ENCODE measurements at places on chromosomes 1 and 21.

- DNase-seq, result no peak
Measured at GRCh38 chr1:168725831-168726230, 3.2 kb downstream of the DPT start.

DNA sequence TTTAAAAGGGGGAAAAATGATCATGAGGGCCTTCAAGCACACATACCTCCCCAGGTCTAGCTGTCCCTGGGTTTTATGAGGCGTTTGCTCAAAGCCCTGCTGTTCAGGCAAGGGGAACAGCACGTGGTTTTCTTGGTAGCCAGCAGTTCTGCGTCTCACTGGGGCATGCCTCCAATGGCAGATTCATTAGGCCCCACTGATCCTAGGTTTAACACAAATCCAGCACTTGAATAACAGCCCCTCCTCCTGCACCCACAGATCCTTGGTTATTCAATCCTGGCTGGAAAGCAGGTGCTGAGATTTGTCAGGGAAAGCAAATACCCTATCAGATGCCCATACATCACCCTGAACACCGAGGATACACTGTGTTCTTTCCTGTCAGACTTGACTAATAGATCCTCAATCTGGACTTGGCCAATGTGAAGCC lies 106.4 kb downstream of the ZC3H11B start:
- DNase-seq, result no peak

DNA sequence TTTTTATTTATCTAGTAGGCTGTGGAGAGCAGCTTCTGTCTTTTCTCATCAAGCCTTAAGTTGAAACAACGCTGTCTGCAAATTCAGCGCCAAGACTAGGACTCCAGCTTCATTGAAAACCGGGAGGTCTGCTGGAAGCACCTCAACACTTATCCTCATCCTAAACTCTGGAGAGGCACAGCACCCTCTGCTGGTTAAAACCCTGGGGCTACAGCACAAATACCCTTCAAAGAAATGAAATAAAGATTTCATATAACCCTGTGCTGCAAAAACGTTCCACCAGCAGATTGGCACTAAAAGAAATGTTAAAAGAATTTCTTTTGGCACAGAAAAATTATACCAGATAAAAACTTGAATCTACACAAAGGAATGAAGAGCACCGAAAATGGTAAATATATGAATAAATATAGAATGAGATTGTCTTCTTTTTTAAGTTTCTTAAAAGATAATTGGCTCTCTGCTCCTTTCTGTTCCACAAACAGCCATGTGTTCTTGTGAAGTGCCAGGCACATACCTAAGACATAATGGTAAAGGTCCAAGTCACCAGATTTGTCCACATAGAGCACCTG lies 227.7 kb upstream of the SAMSN1 start:
- peak; percentile 42 for DNase-seq

DNA sequence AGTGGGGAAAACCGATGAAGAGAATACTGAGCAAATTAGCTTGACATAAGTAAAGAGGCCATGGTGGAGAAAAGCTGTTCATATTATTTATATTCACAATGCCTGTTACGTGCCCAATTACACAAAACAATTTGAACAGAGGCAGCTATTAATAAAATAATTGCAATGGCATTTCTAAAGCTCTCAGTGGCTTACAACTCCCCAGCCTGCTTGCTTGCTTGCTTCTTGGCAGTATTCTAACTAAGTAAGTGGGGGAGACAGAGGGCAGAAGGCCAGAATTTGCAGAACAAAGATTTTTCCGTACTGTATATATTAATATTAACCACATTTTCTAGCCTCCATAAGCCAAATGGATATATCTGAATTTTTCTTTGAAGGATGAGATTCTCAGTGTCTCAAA lies 12.9 kb downstream of the PTPN14 start:
- no peak for DNase-seq

- DNase-seq, result no peak
Measured at GRCh38 chr1:3151456-3151855, 82.5 kb downstream of the PRDM16 start.

- no peak for DNase-seq
Measured at GRCh38 chr1:230176871-230177411, 109.9 kb downstream of the GALNT2 start.

DNA sequence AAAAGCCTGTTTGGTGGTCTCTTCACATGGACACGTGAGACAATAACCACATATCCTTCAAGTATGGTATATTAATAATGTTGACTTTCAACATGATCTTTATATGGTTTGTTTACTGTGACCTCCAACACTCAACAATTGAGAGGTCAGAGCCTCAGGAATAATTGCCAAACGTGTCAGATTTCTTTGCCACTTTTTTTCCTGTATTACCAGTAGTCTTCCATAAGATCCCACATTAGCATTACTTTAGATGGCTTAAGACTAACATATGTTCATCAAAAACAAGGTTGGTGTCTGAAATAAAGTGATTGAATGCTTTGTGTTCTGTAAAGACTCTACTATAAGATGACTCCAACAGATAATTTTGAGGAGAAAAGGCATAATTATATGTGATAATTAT lies 118.7 kb upstream of the F3 start:
- no peak for DNase-seq

GRCh38 chr1:241749945-241750695 lies 97.9 kb upstream of the EXO1 start:
- no peak for DNase-seq

GRCh38 chr1:107533436-107533835 lies 392.6 kb downstream of the NTNG1 start:
- DNase-seq, result no peak

GRCh38 chr1:110477445-110477957 lies 26.6 kb downstream of the PROK1 start:
- no peak for DNase-seq

DNA sequence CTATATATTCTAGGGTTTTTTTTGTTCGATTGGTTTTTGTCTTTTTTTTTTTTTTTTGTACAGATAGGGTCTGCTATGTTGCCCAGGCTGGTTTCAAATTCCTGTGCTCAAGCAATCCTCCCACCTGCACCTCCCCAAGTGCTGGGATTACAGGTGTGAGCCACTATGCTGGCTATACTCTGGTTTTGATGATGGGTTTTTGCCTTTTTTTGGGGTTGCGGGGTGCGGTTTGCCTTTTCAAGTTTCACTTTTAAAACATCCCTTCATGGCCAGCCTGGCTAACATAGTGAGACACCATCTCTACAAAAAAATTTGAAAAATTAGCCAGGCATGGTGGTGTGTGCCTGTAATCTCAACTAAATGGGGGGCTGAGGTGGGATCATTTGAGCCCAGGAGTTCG lies 10.0 kb downstream of the KDM5B start:
- DNase-seq, result no peak

- no peak for DNase-seq
Measured at GRCh38 chr1:237851210-237851845, 39.4 kb downstream of the ZP4 start.

DNA sequence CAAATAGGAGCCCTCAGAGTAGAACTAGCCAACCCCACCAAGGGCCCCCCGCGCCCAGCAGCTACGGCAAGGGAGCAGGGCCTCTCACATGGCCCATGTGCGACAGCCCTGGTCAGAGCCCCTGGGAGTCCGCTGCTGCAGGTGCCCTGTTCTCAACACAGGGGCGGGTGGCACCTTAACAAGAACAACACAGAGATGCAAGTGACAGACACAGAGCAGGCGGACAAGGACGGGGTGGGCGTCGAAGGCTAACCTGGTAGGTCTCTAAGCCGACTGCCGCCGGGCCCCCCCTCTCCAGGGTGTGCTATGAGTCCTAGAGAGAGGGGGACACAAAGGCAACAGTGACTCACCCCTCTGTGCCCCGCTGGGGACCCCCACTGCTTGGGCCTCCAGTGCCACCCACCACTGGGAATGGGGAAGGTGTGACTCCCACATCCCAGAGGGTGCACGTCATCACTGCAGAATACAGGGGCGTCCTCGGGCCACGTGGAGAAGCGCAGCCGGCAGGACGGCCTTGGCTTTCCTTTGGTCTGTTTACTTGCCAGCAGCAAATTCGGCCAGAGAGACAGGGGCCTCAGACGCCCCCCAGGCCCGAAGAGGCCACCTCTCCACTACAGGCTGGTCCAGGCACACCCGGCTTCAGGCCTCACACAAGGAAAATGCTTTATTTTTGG lies 44.8 kb downstream of the PRDM15 start:
- DNase-seq, result no peak

DNA sequence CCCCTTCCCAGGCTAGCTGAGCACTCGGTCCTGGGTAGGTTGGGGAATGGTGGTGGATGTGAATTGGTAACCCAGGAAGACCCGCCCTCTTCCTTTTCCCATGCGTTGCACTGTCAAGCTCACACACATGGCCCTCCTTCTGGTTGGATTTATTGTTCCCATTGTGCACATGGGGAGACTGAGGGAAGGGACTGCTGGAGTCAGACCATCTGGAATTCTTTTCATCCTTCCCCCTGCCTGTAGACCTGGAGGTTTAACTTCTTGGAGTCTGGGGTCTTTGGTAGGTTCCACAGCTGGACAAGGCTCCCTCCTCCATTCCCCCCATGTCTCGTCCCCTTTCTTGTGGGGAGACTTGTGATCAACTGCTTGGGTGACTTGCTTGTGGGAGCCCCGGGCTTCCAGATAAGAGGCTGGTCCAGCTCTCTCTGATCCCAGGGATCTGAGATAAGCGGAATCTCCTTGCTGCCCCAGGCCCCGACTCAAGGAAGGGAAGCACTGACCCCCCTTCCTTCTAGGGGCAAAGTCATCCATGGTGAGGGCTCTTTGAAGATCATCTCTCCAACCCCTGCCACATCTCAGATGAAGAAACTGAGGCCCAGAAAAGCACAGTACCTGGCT lies 55.7 kb upstream of the SYNC start:
- DNase-seq, result no peak

- DNase-seq, result peak; percentile 32
Measured at GRCh38 chr1:155940482-155940992, 901 bp upstream of the RXFP4 start.

GRCh38 chr1:202016022-202016810 lies 5.8 kb downstream of the ELF3 start:
- no peak for DNase-seq

DNA sequence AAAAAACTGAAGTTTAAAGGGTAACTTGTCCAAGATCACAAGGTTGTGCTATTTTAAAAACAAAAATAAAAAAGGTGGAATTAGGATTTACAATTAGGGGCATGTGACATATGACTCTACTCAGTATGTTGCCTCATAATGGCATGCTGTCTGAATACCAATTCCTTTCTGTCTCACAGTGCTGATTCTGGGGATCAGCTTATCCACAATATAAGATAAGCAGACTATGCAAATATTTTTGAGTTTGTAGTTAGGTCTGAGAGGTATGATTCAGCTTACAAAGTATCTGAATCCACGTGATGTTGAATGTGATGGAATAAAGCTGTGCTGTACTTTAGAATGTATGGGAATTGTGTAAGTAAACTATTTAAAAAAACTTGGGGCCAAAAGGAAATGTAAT lies 216.6 kb downstream of the HHIPL2 start:
- DNase-seq, result no peak

DNA sequence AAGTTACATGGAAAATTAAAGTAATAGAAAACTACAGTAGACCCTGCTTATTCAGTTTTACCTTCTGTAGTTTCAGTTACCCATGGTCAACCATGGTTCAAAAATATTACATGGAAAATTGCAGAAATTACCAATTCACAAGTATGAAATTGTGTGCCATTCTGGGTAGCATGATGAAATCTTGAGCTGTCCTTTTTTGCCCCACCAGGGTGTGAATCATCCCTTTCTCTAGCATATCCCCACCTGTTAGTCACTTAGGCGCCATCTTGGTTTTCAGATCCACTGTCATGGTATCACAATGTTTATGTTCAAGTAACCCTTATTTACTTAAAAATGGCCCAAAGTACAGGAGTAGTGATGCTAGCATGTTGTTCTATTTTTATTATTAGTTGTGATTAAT lies 3.5 kb upstream of the LRIF1 start:
- no peak for DNase-seq

- no peak for DNase-seq
Measured at GRCh38 chr1:109796484-109797302, 33.0 kb upstream of the EPS8L3 start.

- no peak for DNase-seq
Measured at GRCh38 chr1:76010802-76011201, 63.7 kb upstream of the ST6GALNAC3 start.

- DNase-seq, result no peak
Measured at GRCh38 chr1:83527987-83528386, 470.9 kb downstream of the TTLL7 start.

DNA sequence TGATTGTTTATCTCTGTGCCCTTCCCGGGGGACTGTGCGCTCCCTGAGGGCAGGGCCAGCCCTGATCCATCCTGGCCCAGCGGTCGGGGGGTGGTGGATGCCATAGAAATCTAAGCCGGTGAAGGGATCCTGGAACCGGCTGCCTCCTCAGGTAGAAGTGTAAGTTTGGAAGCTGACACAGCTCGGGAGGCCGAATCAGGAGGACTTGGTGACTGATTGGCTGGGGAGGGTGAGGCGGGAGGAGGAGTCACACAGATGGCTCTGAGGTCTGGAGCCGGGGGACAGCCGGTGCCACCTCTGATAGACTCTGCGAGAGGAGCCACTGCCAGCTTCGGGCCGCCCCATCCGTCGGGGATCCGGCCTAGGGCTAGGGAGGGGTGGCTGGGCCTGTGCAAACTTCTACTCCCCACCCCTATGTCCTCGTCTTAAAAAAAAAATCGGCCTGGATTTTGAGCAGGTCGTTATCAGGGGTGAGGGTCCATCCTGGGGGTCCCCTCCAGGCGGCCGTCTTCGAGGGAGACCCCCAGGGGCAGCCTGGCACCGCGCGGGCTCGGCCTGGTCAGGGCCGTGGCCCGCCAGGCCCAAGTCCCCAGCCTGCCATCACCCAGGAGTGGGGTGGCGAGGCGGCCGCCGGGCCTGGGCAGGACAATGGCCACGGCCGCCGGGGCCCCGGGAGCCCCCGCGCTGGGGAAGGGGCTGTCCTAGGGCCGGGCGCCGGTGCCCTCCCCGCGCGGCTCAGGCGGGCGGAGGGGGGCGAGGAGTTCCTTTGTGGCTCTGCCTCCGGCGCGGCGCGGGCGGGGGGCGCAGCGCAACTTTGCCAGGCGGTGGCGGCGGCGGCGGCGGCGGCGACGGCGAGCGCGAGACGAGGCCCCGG lies 708 bp upstream of the ZNF362 start:
- DNase-seq, result peak; percentile 81

- DNase-seq, result no peak
Measured at GRCh38 chr1:56321150-56321490, 258.2 kb downstream of the PLPP3 start.
